ENCODE measurements at places on chromosomes 16 and 17. TPM values are rescaled to one million over a fixed set of nuclear protein-coding genes. Genes with fewer than 3 reads are reported as not detected.

The CPHXL2 gene
- not detected for total RNA-seq

The DUSP3 gene
- 12.6 TPM for total RNA-seq

- no peak for DNase-seq
- H3K36me3 ChIP-seq: peaks cover 23% of the 10 kb centered on the region
- peaks cover 34% of the 10 kb centered on the region for H3K4me1 ChIP-seq
- no peak overlapping the region for H3K4me3 ChIP-seq
- H3K27me3 ChIP-seq: no peaks in the 10 kb centered on the region
Measured at GRCh38 chr17:29444589-29444988, 54.4 kb downstream of the TAOK1 start.

DNA sequence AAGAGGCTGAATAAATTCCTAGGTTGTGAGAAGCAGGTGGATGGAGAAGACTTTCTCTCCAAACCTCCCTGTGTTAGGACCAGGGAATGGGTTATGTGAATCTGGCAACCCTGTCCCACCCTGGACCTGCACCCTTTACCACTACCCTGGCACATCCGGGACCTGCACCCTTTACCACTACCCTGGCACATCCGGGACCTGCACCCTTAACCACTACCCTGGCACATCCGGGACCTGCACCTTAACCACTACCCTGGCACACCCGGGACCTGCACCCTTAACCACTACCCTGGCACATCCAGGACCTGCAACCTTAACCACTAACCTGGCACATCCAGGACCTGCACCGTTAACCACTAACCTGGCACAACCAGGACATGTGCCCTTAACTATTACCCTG lies 207.0 kb upstream of the CACNG3 start:
- H3K27me3 ChIP-seq: no peaks in the 10 kb centered on the region
- no peaks in the 10 kb centered on the region for H3K4me1 ChIP-seq
- peaks cover 21% of the 10 kb centered on the region for H3K36me3 ChIP-seq
- no peak overlapping the region for H3K4me3 ChIP-seq

DNA sequence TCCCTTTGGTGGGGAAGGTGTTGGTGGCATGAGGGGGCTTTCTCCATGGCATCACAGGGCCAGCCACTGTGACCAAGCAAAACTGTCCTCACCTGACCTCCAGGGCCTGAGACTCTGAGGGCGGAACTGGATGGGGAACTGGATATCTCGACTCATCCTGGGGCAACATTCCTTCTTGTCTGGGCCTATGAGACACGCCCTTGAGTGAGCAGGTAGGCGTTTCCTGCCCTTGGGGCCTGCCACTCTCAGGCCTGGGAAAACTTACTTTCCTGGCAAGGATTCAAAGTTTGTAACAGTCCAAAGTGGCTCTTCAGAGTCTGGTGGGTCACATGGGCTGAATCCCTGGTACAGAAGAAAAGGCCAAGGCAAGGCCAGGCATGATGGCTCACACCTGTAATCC lies 9.6 kb downstream of the MT1X start:
- no peaks in the 10 kb centered on the region for H3K36me3 ChIP-seq
- H3K4me1 ChIP-seq: no peaks in the 10 kb centered on the region
- H3K4me3 ChIP-seq: no peak overlapping the region

DNA sequence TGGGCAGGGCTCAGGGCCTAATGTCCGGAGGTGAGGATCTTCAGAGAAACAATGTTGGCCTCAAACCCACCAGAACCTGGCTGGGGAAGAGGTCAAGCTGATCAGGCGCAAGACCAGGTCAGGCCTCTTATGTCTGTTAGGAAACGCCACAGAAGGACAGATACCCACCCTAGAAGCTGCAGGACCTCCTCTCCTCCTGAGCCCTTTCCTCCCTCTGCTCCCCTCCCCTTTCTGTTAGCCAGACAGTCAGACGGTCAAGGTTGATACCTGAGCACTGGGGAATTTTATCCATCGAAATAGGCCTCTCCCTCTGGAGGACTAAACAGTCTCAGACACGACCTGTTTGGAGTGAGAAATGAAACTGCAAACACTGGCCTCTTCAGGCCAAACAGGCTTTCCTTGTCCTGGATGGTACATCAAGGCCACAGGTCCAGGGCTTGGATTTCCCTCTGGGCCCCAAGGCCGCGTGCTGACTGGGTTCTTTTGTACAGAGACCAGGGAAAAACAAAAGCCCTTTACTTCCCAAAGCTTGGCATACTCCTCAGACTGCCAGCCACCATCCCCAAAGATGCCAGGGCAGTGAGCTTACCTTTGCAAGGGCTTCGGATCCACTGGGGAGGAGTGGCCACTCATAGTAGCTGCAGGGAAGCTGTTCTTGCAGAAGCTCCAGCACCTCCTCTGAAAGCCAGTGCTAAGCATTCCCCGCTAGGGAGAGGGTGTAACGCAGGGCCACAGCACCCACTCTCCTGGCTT lies 135.8 kb downstream of the CCDC182 start:
- H3K4me1 ChIP-seq: peaks cover 26% of the 10 kb centered on the region
- peaks cover 6% of the 10 kb centered on the region for H3K36me3 ChIP-seq
- H3K27ac ChIP-seq: no peak overlapping the region

- peak overlapping the region; percentile 90 for H3K27ac ChIP-seq
- H3K36me3 ChIP-seq: peaks cover 28% of the 10 kb centered on the region
- H3K4me1 ChIP-seq: peaks cover 35% of the 10 kb centered on the region
- peak overlapping the region; percentile 87 for H3K4me3 ChIP-seq
- peaks cover 10% of the 10 kb centered on the region for H3K27me3 ChIP-seq
Measured at GRCh38 chr16:3022684-3023414, 893 bp downstream of the HCFC1R1 start.

- peaks cover 2% of the 10 kb centered on the region for H3K27me3 ChIP-seq
- H3K4me1 ChIP-seq: no peaks in the 10 kb centered on the region
- H3K27ac ChIP-seq: no peak overlapping the region
- H3K36me3 ChIP-seq: no peaks in the 10 kb centered on the region
- H3K4me3 ChIP-seq: no peak overlapping the region
- no peak for DNase-seq
Measured at GRCh38 chr16:29761882-29762281, 16.1 kb upstream of the C16orf54 start.

GRCh38 chr16:49924078-49924477 lies 68.2 kb upstream of the ZNF423 start:
- no peaks in the 10 kb centered on the region for H3K4me1 ChIP-seq
- DNase-seq: no peak
- peaks cover 2% of the 10 kb centered on the region for H3K27me3 ChIP-seq
- no peak overlapping the region for H3K27ac ChIP-seq

DNA sequence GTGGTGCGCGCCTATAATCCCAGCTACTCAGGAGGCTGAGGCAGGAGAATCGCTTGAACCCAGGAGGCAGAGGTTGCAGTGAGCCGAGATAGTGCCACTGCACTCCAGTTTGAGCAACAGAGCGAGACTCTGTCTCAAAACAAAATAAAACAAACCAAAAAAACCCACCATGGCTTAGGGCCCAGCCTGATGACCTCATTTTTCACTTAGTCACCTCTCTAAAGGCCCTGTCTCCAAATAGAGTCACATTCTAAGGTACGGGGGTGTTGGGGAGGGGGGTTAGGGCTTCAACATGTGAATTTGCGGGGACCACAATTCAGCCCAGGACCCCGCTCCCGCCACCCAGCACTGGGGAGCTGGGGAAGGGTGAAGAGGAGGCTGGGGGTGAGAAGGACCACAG lies 1.4 kb upstream of the STH start:
- H3K27ac ChIP-seq: no peak overlapping the region
- no peaks in the 10 kb centered on the region for H3K4me1 ChIP-seq
- H3K36me3 ChIP-seq: no peaks in the 10 kb centered on the region
- DNase-seq: no peak
- no peak overlapping the region for H3K4me3 ChIP-seq
